ENCODE measurements at places on chromosomes 16 and 17.

GRCh38 chr16:6499413-6499812 lies 833.2 kb upstream of the RBFOX1 start:
- no peak for DNase-seq

GRCh38 chr16:83946781-83947566 lies 6.1 kb upstream of the OSGIN1 start:
- no peak for DNase-seq

DNA sequence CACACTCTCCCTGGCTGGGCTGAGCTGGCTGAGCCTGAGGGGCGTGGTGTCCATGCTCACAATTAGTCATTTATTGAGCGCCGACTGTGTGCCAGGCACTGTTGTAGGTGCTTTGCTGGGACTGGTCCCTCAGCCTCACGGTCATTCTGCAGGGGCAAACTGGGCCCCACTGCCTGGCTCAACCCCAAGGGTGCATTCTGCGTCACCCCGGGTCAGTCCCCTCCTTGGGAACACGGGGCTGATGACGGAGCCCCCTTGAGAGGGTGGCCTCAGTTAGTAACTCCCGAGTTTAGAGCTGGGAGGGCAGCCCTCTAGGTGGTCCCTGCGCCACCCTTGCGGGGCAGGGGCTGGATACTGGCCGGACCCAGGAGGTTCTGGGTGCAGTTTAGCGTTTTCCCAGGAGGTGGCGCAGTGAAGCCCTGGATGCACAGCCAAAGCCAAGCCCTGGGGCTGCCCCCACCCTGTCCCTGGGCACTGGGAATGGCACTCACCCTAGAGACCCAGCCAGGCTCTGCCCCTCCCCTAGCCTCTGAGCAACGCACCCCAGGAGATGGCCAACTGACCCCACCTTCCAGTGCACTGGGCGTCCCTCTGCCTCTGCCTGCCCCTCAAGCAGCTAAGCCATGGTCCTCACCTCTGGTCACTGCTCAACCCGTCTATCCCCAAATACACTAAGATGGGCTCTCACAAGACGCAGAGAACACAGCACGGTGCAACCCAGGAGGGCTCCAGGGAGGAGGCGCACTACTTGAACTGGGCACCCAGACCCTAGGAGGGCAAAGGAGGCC lies 243.2 kb upstream of the GSE1 start:
- peak; percentile 73 for DNase-seq

DNA sequence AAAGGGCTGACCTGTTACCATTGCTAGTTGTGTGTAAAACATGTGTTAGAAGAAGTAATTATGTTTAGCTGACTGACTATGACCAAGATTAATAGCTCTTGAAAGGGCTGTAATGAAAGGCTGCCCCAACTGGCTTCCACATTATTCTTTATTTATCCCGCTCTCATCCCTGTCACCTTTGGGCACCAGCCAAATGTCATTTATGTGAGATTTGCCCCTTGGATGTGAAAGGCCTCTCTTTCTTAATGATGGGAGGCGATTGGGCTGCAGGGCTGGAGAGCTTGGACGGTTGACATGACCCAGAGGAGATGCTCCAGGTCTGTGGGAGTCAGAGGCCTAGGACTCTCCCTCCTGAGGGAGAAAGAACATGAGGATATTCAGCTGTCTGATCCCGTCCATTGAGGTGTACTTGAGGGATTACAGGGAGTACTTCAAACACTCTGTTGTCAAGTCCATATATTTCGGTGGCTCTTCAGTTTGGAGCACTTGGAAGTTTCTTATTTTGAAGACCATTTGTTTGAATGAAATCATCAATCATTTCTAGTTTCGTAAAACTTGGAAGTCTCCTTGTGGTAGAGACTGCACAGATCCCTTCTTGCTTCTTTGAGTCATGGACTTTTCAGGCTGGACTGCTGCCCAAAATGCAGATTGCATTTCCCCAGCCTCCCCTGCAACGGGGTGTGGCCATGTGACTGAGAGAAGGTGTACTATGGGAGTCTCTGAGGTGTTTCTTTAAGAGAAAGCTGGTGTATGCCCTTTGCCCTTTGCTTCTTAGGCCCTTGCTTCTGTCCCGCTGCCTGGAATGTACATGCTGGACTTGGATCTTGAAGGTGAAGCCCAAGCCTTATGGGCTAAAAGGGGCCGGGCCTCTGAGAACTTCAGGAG lies 51.3 kb downstream of the FTO start:
- DNase-seq = peak; percentile 73

DNA sequence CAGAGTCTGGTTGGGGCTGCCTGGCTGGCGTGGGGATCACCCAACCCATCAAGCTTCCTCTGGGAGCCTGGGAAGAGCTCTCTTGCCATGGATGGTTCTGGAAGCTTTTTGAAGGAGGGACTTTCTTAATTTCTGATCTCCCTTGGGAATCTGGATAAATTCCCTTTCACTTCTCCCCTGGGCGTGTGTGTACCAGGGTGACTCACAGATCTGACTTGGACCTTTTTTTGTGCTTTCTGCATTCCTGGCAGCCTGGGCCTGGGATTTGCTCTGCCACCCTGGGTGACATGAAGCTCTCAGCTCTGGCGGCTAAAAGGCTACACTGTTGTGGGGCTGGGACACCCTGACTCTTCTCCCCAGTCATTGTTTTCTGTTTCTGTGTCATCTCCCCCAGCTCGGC lies 70.1 kb downstream of the ABCC1 start:
- DNase-seq = no peak

DNA sequence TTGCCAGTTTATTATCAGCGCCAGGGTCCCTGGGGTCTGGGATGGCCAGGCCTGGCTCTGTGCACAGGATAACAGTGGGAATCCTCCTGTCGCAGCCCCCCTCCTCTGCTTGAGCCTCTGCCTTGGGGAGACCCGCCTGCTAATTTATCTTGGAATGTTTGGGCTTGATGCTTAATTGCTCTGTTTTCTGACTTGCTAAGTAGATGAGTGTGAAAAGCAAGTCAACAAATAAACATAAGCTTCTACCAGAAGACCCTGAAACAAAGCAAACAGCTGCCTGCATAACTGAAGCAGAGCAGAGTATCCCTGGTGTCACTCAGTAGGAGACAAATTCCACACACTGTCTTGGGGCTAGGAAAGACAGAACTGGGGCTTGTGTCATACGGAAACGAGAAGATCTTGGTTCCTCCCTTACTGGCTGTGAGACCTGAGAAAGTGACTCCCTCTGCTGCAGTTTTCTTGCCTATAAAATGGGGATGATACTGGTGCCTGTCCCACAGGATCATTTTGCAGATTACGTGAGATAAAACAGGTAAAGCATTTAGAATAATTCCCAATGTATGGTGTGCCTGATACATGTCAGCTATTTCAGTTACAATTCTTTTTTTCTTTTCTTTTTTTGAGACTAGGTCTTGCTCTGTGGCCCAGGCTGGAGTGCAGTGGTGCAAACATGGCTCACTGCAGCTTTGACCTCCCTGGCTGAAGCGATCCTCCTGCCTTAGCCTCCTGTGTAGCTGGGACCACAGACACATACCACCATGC lies 44.8 kb upstream of the IRX3 start:
- no peak for DNase-seq

DNA sequence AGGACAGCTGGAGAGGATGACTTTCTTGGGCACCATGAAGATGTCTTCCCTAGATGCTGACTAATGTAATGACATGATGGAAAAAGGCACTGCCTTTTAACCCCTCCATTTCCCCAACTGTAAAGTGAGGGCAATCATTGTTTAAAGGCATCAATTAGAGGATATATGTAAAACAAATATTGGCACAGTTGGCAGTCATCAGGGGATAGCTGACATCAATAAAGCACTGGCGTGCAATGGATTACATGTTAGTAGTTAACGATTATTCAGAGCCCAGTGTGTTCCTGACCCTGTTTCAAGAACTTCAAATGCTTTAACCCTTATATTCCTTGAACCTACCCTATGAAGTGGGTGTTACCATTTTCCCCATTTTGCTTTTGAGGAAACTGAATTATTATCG lies 100.7 kb downstream of the TMEM114 start:
- peak; percentile 3 for DNase-seq

GRCh38 chr17:79427621-79428539 lies 183.0 kb downstream of the RBFOX3 start:
- no peak for DNase-seq

DNA sequence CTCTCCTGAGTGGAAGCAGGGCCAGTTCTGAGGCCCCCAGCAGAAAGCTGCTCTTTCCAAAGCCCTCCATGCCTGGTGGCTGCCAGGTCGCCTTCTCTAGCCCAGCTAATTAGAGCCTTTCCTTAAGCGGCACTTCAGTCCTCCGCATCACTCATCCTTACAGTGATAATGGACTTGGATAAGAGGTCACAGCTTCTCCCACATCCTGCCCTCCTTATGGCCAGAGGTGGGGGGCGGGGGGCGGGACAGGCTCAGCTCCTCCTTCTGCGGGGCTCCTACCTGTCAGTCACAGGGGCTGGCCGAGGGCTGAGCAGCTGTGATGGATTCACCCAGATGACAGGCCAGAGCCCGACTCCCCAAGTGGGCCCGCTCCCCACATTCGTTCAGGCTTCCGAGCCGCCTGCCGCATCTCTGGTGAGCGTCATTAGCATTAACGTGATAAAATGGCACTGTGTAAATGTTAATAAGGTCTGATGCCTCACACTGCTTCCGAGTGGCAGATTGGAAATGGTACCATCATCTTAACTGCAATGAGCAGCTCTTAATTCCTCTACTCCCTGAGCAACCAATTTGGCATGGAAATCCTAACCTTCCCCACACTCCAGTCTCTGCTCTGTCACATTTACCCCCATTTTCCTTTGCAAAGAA lies 41.3 kb downstream of the GRIN2C start:
- no peak for DNase-seq

GRCh38 chr16:5446623-5447240 lies 349.1 kb upstream of the EEF2KMT start:
- no peak for DNase-seq

GRCh38 chr16:89137666-89138512 lies 33.7 kb upstream of the CDH15 start:
- DNase-seq = no peak
